ENCODE measurements at places on chromosomes 16 and 17. TPM values are rescaled to one million over a fixed set of nuclear protein-coding genes. Genes with fewer than 3 reads are reported as not detected.
A peak's percentile ranks its signal among the peaks of the same experiment; 100 is the strongest.

GRCh38 chr17:10119203-10120108 lies 79.0 kb downstream of the GAS7 start:
- peaks cover 13% of the 10 kb centered on the region for H3K4me1 ChIP-seq
- DNase-seq, result no peak
- peak overlapping the region; percentile 19 for H3K27ac ChIP-seq
- peaks cover 57% of the 10 kb centered on the region for H3K27me3 ChIP-seq
- H3K4me3 ChIP-seq, result no peak overlapping the region

Gene CFAP119
- 2.0 TPM for total RNA-seq

GRCh38 chr16:28260193-28260592 lies 32.1 kb upstream of the SBK1 start:
- no peak overlapping the region for H3K27ac ChIP-seq
- peaks cover 9% of the 10 kb centered on the region for H3K36me3 ChIP-seq
- DNase-seq, result no peak
- H3K27me3 ChIP-seq, result peaks cover 24% of the 10 kb centered on the region

DNA sequence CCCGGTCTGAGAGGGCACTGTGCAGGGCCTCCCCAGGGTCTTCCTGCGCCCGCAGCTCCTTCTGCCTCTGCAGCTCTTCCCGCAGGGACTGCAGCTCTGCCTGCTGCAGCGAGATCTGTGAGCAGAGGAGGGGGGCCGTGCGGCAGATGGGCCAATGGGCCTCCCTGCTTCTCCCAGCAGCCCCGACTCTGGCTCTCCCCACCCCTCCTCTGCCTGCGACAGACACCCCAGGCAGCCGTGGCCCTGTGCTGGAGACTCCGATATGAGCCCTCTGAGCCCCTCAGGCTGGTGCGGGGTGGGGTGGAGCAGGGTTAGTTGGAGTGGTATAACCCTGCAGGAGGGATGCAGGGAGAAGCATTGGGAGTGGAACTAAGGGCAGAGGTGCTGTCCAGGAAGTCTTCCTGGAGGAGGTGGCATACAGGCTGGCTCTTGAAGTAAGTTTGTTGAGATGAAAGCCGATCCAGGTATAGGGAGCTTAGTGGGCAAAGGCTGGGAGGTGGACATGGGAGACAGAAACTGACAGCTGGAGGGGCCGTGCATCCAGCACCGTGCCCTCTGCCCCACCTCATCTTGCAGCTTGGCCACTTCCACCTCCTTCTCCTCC lies 5.0 kb downstream of the THOC6 start:
- H3K27ac ChIP-seq, result no peak overlapping the region
- peak overlapping the region; percentile 66 for H3K4me3 ChIP-seq
- no peak for DNase-seq
- peaks cover 34% of the 10 kb centered on the region for H3K27me3 ChIP-seq
- H3K36me3 ChIP-seq, result peaks cover 1% of the 10 kb centered on the region
- peaks cover 21% of the 10 kb centered on the region for H3K4me1 ChIP-seq

- peak overlapping the region; percentile 14 for H3K27ac ChIP-seq
- no peaks in the 10 kb centered on the region for H3K27me3 ChIP-seq
- DNase-seq, result no peak
- no peak overlapping the region for H3K4me3 ChIP-seq
Observed at GRCh38 chr16:69834807-69835466, 72.8 kb downstream of the WWP2 start.

Gene MT1F
- total RNA-seq, result 8.8 TPM

DNA sequence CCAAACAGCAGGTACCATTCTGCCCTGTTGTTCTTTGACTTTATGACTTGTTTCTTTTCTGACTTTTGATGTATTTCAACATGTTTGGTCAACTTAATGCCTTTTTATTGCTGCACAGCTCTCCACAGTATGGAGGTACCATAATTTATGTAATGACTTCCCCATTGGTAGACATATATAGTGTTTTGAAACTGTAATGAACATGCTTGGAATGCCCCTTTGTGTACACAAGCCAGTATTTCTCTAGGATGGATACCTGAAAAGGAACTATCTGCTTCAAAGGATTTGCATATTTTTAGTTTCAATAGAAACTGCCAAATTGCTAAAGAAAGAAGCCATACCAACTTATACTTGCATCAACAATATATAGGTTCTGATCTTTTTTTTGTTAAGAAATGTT lies 66.1 kb downstream of the NOG start:
- H3K4me3 ChIP-seq, result no peak overlapping the region
- no peaks in the 10 kb centered on the region for H3K36me3 ChIP-seq
- DNase-seq, result no peak
- H3K4me1 ChIP-seq, result no peaks in the 10 kb centered on the region
- H3K27me3 ChIP-seq, result peaks cover 32% of the 10 kb centered on the region
- H3K27ac ChIP-seq, result no peak overlapping the region

- H3K4me3 ChIP-seq, result no peak overlapping the region
- no peak for DNase-seq
- peaks cover 9% of the 10 kb centered on the region for H3K36me3 ChIP-seq
- H3K4me1 ChIP-seq, result peaks cover 12% of the 10 kb centered on the region
- H3K27me3 ChIP-seq, result peaks cover 4% of the 10 kb centered on the region
Observed at GRCh38 chr16:3965781-3966582, 85.5 kb upstream of the CREBBP start.

Gene PYDC1
- not detected for total RNA-seq

DNA sequence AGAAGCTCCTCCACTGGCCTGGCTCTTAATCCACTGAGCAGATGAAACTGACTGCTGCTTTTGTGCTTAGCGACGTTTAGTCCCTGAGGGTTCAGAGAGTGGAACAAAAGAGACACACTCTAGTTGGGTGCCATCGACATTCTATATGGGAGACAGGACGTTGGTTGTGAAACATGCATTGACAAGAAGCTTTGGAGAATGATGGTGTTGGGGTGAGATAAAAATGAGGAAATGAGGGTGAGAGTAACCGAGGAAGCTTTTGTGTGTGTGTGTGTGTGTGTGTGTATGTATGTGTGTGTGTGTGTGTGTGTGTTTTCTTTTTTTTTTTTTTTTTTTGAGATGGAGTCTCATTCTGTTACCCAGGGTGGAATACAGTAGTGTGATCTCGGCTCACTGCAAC lies 89.5 kb downstream of the ABCC1 start:
- H3K27ac ChIP-seq, result no peak overlapping the region
- DNase-seq, result no peak
- H3K4me3 ChIP-seq, result peak overlapping the region; percentile 55

- H3K27me3 ChIP-seq, result no peaks in the 10 kb centered on the region
- no peak for DNase-seq
- peak overlapping the region; percentile 98 for H3K27ac ChIP-seq
- peak overlapping the region; percentile 96 for H3K4me3 ChIP-seq
- H3K4me1 ChIP-seq, result peaks cover 33% of the 10 kb centered on the region
Observed at GRCh38 chr17:28948873-28949184, 2.5 kb downstream of the PHF12 start.

GRCh38 chr17:19386974-19387920 lies at the start of gene MFAP4:
MFAP4 (minus strand) TSS chr17:19387190; CDS start chr17:19387155, 35 bp downstream.
- H3K4me3 ChIP-seq, result no peak within 1 kb of the TSS
- H3K36me3 ChIP-seq, result peaks cover 3% of the 10 kb centered on the region
- H3K27ac ChIP-seq, result peak within 1 kb of the TSS; percentile 16
- peaks cover 2% of the 10 kb centered on the region for H3K27me3 ChIP-seq
- no peak for DNase-seq

Gene COX10
- 16.9 TPM for total RNA-seq
